ENCODE measurements at places on chromosomes 7 and 10.

GRCh38 chr10:6578795-6579182, 1.3 kb downstream of the PRKCQ start:
- DNase-seq: no peak

- no peak for DNase-seq
These were observed 115.6 kb upstream of the TNS3 start for GRCh38 chr7:47697543-47697942.

DNA sequence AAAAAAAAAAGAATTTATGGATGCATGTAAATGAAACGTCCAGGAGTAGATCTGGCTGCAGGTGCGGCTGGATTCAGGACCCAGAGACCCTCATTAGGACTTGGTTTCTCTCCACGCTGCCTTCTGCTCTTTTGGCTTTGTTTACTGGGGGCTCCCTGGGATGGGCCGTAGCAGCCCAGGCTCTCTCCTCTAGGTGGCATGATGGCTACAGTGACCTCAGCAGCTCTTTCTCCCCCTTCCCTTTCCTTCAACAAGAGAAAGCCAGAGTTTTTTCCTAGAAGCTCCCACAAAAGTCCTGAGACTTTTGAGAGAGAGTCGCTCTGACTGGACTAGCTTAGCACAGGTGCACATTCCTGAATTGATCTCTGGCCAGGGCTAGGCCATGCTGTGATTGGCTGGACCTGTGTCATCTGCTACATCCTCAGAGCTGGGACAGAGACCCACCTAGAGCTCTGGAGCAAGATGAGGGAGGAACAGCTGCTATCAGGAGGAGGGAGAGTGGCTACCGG, 67.8 kb upstream of the PDCD4 start:
- no peak for DNase-seq

GRCh38 chr7:74396993-74397392, 56.7 kb upstream of the GTF2IRD1 start:
- DNase-seq: no peak

DNA sequence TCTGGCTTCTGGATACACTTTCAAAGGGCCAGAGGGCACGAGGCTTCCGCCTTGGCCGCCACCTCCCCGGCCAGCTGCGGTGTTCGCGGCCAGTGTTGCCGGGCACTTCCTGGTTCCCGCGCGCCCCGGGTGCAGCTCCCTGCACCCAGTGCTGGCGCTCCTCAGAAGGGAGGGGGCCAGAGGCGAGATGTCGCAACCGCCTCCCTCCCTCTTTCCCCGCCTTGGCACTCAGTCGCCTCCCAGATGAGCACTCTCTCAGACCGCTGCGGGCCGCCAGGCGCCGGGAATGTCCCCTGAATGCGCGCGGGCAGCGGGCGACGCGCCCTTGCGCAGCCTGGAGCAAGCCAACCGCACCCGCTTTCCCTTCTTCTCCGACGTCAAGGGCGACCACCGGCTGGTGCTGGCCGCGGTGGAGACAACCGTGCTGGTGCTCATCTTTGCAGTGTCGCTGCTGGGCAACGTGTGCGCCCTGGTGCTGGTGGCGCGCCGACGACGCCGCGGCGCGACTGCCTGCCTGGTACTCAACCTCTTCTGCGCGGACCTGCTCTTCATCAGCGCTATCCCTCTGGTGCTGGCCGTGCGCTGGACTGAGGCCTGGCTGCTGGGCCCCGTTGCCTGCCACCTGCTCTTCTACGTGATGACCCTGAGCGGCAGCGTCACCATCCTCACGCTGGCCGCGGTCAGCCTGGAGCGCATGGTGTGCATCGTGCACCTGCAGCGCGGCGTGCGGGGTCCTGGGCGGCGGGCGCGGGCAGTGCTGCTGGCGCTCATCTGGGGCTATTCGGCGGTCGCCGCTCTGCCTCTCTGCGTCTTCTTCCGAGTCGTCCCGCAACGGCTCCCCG, at the start of gene FFAR4:
FFAR4 (plus strand) TSS at position 231 of the 842 bp plus-strand sequence; CDS start at position 287, 56 bp downstream.
- no peak for DNase-seq

DNA sequence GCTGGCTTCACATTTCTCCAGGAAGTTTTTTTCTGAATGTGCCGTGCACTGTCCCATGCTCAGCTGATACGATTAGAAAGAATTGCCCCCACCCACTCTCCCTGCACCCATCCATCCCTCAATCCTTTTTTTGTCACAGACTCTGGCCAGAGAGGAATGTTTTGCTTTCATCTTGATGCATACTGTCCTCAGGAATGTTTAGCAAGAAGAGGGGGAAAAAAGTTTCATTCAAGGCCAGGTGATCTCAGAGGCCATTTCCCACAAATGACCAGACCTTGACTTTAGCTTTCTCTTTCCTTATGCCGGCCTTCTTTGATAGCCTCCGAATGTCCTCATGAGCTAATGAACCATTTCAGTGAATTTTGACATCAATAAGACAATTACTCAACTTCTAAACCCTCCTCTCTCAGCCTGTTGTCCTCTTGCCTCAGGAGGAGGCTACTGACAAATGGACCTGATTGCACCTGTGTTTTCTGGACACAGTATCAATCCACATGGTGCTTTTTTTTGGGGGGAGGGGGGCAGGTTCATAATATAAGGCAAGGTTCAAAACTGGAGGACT, 105.0 kb upstream of the KLF6 start:
- no peak for DNase-seq

- DNase-seq: no peak
These were observed 2.2 kb downstream of the PLPP4 start for GRCh38 chr10:120459185-120459584.

DNA sequence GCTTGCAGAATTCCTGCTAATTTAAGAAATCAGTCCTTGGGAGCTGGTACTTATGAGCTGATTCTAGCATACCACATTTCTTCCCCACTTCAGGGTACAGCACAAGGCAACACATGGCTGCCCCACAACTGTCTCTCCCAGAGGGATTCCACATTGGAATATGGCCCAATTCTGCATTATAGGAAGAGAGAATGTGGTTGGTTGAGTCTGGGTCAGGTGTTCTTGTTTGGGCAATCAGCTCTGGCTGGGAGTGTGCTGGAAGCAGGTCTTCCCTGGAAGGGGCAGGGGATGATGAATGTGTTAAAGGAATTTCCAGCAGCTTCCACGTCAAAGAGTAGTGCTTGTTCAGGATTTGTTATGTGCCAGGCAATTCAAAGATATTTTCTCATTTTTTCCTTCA, 95.7 kb downstream of the BUB3 start:
- no peak for DNase-seq

DNA sequence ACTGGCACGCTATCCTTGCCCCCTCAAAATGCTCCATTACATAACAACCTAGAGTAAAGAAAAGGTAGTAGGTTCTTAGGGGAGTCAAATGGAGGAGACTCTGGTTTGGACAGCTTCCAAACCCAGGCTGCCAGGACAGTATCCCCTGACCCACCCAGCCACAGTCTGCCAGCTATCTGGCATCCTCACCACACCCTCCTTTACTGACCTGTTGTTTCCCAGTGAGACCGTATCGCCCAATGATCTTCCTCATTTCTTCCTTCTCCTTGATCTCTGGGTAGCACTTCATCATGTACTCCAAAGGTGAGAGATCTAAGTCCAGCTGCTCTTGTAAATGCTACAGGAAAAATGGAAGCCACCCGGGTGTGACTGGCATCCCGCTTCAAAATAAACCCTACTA, 5.1 kb upstream of the H2BK1 start:
- DNase-seq: no peak

All from stimulated activated CD8-positive, alpha-beta memory T cell treated with anti-CD3 and anti-CD28 coated beads, Interleukin-4, amount 100 ng/mL, for 24 hours (primary cell).